ENCODE measurements at places on chromosomes 12 and 14. TPM values are rescaled to one million over a fixed set of nuclear protein-coding genes. Genes with fewer than 3 reads are reported as not detected.

SCAF11 gene
- total RNA-seq, result 205 TPM

ACVRL1 gene
- total RNA-seq, result not detected

TC2N gene
- total RNA-seq, result 129 TPM

TAS2R9 gene
- not detected for total RNA-seq

TAS2R7 gene
- total RNA-seq, result not detected

STON2 gene
- not detected for total RNA-seq

FICD gene
- total RNA-seq, result 2.7 TPM

HOXC12 gene
- total RNA-seq, result not detected

TTC9 gene
- total RNA-seq, result 7.0 TPM

- no peak overlapping the region for H3K4me3 ChIP-seq
- H3K27me3 ChIP-seq, result no peaks in the 10 kb centered on the region
- H3K4me1 ChIP-seq, result no peaks in the 10 kb centered on the region
- no peaks in the 10 kb centered on the region for H3K36me3 ChIP-seq
- H3K27ac ChIP-seq, result no peak overlapping the region
- DNase-seq, result no peak
Measured at GRCh38 chr14:72682188-72682587, 211.7 kb downstream of the DPF3 start.

DNA sequence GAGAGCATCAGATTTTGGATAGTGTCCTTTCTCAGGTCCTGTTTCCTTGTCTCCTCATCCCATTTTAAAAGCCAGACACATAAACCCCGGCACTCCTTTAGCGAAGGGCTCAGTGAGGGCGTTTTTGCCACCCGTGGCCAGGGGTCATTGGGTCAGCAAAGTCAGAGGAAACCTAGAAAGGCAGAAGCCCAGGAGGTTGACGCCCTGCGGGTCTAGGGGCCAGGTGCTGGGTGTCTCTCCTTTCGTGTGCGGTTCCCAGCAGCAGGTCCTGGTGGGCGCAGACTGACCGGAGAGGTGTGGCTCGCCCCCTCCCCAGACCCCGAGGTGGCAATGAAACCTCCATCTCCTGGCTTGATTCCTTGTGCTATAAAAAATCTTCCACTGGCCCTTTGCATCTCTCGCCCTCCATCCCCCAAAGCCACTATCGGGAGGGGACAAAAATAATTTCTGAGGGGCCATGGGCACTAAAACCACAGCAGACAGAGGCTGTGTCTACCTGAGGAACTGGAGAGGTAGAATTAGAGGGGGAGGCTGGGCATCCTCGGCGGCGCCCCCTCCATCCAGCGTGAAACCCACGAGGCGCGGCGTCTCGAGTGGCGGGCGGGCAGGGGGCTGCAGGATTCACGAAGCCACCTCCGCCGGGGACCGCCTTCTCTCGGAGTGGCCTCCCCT lies 858 bp upstream of the FRMD6 start:
- no peak for DNase-seq
- H3K27ac ChIP-seq, result no peak overlapping the region
- H3K4me3 ChIP-seq, result peak overlapping the region; percentile 72
- peaks cover 15% of the 10 kb centered on the region for H3K4me1 ChIP-seq
- H3K27me3 ChIP-seq, result peaks cover 5% of the 10 kb centered on the region
- no peaks in the 10 kb centered on the region for H3K36me3 ChIP-seq

DNA sequence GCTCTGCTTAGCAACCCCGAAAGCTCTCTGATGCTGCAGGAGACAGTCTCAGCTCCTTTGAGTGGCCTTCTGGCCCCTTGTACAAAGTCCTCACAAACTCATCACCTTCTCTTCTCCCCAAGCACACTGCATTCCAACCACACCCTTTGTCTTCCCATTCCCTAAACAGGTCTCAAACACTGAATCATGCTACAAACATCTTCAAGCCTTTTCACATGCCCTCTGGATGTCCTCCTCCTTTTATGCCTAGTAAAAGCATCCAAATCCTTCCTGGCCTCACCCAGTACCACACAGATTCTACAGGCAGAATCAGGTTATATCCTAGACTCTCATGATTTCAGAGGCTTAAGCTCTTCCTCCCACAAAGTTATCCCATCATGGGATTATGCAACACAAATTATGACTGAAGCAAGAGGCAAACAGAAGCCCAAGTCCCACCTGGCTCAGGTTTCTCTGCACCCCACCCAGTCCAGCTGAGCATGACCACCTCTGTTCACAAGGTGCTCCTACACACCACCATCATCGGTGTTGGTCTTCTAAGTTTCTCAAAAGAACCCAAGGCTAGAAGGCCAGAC lies 61.4 kb upstream of the PCED1B start:
- no peaks in the 10 kb centered on the region for H3K27me3 ChIP-seq
- H3K36me3 ChIP-seq, result no peaks in the 10 kb centered on the region
- H3K4me1 ChIP-seq, result no peaks in the 10 kb centered on the region
- H3K27ac ChIP-seq, result no peak overlapping the region
- no peak for DNase-seq

GRCh38 chr12:91381309-91381804 lies 198.7 kb upstream of the DCN start:
- no peaks in the 10 kb centered on the region for H3K36me3 ChIP-seq
- no peak overlapping the region for H3K27ac ChIP-seq
- peak overlapping the region; percentile 21 for H3K4me3 ChIP-seq
- H3K4me1 ChIP-seq, result peaks cover 7% of the 10 kb centered on the region
- DNase-seq, result no peak

DNA sequence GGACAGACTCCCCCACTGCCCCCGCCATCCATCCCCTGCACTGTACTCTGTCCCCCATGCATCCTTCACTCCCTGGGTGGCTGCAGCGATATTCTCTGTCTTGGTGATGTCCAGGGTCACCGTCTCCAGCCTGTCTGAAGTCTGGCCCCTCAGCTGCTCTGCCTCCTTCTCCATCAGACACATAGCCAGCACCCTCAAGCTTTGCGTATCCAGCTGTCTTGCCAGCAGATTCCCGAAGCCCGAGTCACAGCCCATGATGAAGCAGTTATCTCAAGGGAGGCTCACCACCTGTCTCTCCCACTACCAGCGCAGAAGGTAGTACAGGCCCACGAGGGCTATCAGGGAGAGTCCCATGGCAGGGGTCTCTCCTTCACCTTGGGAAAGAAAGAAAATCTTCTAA lies 77.8 kb downstream of the HSD17B6 start:
- no peak for DNase-seq
- H3K36me3 ChIP-seq, result no peaks in the 10 kb centered on the region
- H3K27me3 ChIP-seq, result no peaks in the 10 kb centered on the region
- no peak overlapping the region for H3K27ac ChIP-seq

DNA sequence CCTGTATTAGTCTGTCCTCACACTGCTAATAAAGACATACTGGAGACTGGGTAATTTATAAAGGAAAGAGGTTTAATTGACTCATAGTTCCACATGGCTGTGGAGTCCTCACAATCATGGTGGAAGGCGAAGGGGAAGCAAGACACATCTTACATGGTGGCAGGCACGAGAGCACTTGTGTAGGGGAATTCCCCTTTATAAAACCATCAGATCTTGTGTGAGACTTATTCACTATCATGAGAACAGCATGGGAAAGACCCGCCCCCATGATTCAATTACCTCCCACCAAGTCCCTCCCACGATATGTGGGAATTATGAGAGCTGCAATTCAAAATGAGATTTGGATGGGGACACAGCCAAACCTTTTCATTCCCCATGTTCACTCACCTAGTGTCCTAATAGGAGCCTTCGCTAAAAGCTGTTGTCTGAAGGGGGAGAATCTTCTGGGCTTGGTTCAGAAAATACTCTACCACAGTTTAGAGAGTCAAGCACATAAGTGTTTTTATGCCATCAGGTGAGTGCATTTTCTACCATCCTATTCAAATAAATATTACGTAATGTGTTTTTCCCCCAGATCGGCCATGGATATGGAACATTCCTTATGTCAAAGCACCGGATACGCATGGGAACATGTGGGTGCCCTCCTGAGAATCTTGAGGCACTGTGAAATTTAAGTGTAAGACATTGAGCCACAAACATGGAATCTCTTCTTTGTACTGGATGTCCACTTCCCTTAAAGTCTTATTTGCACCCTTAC lies 19.1 kb upstream of the KCNK13 start:
- no peaks in the 10 kb centered on the region for H3K27me3 ChIP-seq
- no peak for DNase-seq
- H3K4me3 ChIP-seq, result no peak overlapping the region
- H3K36me3 ChIP-seq, result peaks cover 37% of the 10 kb centered on the region

DNA sequence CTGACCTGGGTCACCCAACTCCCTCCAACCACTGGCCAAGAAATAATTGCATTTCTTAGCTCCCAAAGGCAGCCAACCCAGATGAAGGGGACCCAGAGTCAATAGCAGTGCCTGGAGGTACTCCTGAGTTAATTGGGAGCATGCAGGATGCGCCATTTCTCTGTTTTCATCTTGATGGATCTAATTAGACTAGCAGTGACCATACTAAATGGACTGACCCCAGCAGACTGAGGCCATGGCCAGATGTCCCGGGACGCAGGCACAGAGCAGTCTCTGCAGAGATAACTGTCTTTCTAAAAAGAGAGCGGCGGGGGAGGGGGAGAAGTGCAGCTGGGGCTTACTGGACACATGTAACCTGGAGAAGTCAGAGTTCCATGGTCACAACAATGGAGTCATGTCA lies 53.2 kb upstream of the CMKLR1 start:
- H3K27me3 ChIP-seq, result no peaks in the 10 kb centered on the region
- no peak overlapping the region for H3K27ac ChIP-seq
- DNase-seq, result no peak

GRCh38 chr12:45351921-45352670 lies 136.2 kb downstream of the ANO6 start:
- peaks cover 40% of the 10 kb centered on the region for H3K36me3 ChIP-seq
- no peak for DNase-seq
- no peaks in the 10 kb centered on the region for H3K27me3 ChIP-seq

DNA sequence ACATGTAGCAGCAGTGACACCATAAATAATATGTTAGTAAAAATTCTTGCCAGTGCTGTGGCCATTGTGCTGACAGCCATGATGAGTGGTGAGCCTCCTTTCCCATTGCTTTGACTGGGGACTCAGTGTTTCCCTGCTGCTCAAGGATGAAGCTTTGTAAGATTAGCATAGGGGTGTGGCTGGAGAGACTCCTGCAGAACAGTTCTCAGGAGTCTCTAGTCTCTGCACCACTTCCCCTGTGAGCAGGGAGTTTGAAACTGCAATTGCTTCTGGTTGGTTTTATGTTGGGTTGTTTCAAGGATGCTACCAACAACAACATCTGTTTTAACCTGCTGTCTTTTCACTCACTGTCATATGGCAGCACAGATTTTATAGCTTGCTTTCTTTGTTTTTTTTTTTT lies 41.4 kb downstream of the ZC3H14 start:
- H3K4me3 ChIP-seq, result no peak overlapping the region
- H3K27me3 ChIP-seq, result no peaks in the 10 kb centered on the region
- peaks cover 13% of the 10 kb centered on the region for H3K4me1 ChIP-seq
- no peak for DNase-seq
- no peak overlapping the region for H3K27ac ChIP-seq

DNA sequence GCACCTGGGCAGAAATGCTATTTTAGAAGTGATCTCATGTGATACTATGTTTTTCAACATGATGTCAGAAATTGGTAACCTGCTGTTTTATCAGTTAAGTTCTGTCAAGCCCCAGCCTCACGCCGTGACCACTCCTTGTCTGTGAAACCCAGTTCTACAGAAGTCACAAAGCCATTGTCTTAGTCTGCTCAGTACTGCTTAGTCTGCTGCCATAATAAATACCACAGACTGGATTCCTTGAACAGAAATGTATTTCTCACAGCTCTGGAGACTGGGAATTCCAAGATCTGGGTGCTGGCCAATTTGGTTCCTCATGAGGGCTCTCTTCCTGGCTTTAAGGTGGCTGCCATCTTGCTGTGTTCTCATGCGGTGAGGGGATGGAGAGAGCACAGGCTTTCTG lies 176.9 kb downstream of the PRKCH start:
- H3K27me3 ChIP-seq, result no peaks in the 10 kb centered on the region
- H3K4me1 ChIP-seq, result peaks cover 58% of the 10 kb centered on the region
- peaks cover 57% of the 10 kb centered on the region for H3K36me3 ChIP-seq
- peak overlapping the region; percentile 22 for H3K27ac ChIP-seq
- DNase-seq, result no peak

- no peaks in the 10 kb centered on the region for H3K4me1 ChIP-seq
- H3K27ac ChIP-seq, result no peak overlapping the region
- H3K27me3 ChIP-seq, result no peaks in the 10 kb centered on the region
- H3K36me3 ChIP-seq, result peaks cover 63% of the 10 kb centered on the region
- no peak for DNase-seq
Measured at GRCh38 chr14:64012720-64013119, 159.9 kb downstream of the SYNE2 start.

GRCh38 chr12:90653040-90653439 lies 301.9 kb downstream of the CCER1 start:
- H3K27me3 ChIP-seq, result no peaks in the 10 kb centered on the region
- H3K27ac ChIP-seq, result no peak overlapping the region
- no peak overlapping the region for H3K4me3 ChIP-seq
- no peak for DNase-seq

GRCh38 chr12:104384141-104384880 lies 72.4 kb upstream of the CHST11 start:
- no peak overlapping the region for H3K4me3 ChIP-seq
- H3K27me3 ChIP-seq, result no peaks in the 10 kb centered on the region
- H3K4me1 ChIP-seq, result peaks cover 9% of the 10 kb centered on the region
- H3K36me3 ChIP-seq, result no peaks in the 10 kb centered on the region
- H3K27ac ChIP-seq, result no peak overlapping the region

- peaks cover 9% of the 10 kb centered on the region for H3K4me1 ChIP-seq
- peak; percentile 24 for DNase-seq
- H3K36me3 ChIP-seq, result no peaks in the 10 kb centered on the region
- H3K27ac ChIP-seq, result no peak overlapping the region
- peak overlapping the region; percentile 42 for H3K4me3 ChIP-seq
- H3K27me3 ChIP-seq, result peaks cover 22% of the 10 kb centered on the region
Measured at GRCh38 chr12:52713960-52714886, 10.9 kb upstream of the KRT77 start.

DNA sequence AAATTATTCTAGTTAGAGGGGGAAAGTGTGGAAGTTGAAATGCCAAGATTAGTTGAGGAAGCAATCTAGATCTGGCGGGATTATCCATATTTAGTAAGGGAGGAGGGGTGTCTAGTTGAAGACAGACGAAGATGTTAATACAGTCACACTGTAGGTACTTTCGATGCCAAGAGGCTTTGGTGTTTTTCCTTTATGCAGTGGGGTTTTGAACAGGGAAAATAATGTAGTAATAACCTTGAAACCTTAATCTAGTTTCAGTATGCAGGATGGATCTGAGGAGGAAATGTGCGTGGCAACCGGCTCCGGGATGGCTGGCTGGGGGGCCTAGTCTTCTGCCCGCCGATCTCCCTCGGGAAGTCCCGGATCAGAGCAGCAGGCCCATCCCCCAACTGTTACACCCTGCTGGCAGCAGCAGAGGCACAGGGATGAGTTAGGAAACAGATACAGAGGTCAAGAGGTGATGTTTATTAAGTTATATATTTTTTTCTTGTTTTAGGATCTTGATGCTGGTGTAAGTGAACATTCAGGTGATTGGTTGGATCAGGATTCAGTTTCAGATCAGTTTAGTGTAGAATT lies 27.4 kb downstream of the MDM2 start:
- no peak overlapping the region for H3K27ac ChIP-seq
- peaks cover 73% of the 10 kb centered on the region for H3K36me3 ChIP-seq
- H3K4me3 ChIP-seq, result no peak overlapping the region
- H3K27me3 ChIP-seq, result no peaks in the 10 kb centered on the region
- no peak for DNase-seq

GRCh38 chr12:49627752-49628360 lies 4.5 kb downstream of the PRPF40B start:
- no peaks in the 10 kb centered on the region for H3K27me3 ChIP-seq
- H3K4me1 ChIP-seq, result peaks cover 9% of the 10 kb centered on the region
